ENCODE measurements at places on chromosomes 16 and 17.

DNA sequence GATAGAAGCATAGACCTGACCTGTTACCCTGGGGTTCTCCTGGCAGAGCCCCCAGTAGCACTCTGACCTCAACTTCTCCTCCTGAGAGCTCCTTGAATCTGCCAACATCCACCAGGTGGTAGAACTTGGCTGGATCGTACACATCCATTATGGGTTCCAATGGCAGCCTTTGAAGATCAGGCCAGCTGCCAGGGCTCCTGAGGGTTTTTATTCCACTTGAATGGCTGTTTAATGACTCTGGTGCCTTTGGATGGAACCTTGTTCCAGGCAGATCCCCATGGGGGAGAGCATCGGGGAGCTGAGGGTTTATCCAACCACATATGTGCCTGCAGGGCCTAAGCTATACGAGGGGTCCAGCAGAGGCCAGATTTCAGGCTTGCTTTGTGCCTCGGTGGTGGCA, 47.1 kb upstream of the CLEC19A start:
- DNase-seq, result no peak

- no peak for DNase-seq
Measured at GRCh38 chr17:80393241-80393890, 21.6 kb upstream of the ENDOV start.

DNA sequence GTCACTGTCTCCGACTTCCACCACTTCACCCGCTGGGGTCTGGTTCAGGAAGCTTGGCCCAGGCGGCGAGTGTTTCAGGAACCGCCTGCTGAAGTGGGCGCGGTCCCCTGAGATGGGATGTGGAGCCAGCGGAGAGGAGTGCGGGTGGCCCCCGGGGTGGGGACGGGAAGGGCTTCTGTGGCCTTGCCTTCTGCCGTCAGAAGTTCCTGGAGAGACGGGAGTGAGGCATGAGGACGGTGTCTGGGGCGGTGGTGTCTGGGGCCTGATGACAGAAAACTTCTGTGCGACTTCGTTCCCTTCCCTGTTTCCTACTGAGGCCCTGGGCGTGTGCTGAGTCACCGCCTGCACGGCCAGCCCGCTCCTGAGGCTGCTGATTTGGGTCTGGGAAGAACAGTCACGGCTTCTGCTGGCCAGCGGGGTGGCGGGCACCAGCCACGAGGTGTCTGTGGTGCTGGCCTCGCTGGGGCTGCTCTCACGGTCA, 12.3 kb upstream of the NLRC3 start:
- no peak for DNase-seq

GRCh38 chr17:31752584-31752983, 106.5 kb downstream of the COPRS start:
- no peak for DNase-seq

DNA sequence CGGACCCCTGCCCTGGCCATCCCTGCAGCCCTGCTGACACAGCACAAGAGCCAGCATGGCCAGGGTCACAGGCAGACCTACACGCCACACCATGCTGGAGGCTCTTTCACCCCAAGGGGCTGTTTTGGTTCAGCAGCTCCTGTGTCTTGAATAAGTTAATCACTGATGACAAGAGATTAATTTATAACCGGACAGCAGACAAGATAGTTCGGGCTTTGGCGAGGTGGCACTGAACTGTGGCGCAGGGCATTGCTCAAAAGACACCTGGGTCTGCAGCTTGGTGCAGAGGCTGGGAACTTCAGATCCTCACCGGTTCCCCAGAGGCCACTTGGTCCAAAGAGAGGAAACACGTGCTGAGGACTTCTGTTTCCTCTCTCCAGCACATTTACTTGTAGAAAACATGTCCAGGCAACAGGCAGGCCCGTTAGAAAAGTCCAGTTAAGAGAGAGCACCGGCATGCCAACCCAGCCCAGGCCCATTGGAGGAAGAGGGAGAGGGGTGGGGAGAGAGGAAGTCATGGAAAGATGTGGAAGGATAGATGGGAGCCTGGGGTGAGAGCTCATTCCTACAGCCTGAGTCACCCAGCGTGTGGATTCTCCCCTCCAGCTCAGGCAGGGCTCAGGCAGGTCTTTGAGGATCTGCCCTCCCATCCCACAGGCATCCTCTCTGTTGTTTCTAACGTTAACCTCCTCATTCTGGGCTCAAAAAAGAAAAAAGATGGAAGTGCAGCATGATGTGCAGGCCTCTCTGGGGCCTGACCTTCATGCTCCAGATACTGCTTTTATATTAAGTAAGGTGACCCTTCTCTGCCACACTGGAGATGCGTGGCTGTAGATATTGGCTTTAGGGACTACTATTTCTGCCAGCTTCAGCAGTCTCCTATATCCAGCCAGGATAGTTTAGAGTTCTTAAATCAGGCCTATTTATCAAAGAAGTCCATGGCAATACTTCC, 80.0 kb upstream of the HNF1B start:
- peak; percentile 76 for DNase-seq
